ENCODE measurements at places on chromosomes 4 and X.

GRCh38 chr4:70382691-70383181 is at the start of gene SMR3B:
TSS of gene SMR3B (plus strand) at chr4:70383131. CDS start at chr4:70384511, 1,380 bp downstream.
- no peak for DNase-seq

DNA sequence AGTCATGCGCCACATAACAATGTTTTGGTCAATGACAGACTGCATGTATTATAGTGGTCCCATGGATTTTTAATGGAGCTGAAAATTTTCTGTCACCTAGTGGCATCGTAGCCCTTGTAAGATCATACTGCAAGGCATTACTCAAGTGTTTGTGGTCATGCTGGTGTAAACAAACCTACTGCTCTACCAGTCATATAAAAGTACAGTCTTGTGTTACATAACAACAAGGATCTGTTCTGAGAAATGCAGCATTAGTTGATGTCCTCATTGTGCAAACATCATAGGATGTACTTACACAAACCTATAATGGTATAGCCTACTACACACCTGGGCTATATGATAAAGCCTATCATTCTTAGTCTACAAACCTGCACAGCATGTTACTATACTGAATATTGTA is 34.6 kb downstream of the COX18 start:
- no peak for DNase-seq

DNA sequence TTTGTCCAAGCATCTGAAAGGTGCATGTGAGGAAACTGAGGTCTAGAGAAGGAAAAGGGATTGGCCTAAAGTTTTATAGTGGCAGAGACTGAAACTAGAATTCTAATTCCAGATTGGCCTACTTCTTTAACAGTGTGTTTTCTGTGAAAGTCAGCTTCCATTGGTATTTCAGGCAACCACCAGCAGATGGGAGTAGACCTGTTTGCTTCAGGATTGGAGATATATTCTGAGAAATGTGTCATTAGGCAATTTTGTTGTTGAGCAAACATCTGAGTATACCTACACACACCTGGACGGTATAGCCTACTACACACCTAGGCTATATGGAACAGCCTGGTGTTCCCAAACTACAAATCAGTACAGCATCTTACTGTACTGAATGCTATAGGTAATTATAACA is 207.3 kb upstream of the RADX start:
- DNase-seq = peak; percentile 14

DNA sequence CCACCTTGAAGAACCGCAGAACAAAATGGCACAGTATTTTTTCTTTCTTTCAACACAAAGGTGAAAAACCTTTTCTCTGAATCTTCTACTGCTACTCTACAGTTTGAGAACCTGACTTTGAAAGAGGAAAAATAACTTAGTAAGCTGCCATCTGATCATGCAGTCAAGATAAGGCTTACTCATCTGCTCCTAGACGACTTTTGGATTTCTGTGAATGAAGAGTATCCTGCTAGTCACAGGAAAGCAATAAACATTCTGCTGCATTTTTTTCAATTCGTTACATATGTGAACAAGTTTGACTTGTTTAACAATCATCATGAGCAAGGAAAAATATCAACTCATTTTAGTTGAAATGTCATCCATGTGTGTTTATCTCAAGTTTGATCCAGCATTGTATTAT is 25.2 kb downstream of the TIGD2 start:
- DNase-seq = no peak

DNA sequence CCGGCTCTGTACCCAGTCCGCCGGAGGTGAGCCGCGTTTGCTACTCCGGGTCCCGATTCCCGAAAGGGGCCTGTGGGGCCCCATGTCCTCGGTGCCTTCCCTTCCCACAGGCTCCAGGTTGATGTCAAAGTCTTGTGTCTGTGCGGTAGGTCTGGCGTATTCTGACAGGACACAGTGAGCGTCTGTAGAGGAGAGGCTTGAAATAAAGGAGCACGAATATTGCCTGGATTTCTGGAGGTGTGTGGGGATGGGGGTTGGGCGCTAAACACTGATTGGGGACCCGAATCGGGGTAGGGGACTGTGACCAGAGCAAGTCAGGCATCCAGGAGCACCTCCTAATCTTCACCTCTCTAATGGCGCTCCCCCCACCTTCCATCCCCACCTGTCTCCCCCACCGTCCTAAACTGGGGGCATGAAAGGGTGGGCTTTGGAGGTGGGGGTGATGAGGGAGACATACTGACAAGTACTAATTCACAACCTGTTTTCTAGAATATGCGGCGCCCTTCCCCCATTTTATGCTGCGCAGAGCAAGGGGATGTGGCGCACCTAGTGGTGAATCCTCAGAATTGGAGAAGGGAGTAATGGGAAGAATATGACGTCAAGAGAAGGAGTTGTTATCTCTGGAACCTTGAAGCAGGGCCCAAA is 855 bp downstream of the GPRASP2 start:
- DNase-seq = peak; percentile 86
